ENCODE measurements at places on chromosomes 5 and 9.

DNA sequence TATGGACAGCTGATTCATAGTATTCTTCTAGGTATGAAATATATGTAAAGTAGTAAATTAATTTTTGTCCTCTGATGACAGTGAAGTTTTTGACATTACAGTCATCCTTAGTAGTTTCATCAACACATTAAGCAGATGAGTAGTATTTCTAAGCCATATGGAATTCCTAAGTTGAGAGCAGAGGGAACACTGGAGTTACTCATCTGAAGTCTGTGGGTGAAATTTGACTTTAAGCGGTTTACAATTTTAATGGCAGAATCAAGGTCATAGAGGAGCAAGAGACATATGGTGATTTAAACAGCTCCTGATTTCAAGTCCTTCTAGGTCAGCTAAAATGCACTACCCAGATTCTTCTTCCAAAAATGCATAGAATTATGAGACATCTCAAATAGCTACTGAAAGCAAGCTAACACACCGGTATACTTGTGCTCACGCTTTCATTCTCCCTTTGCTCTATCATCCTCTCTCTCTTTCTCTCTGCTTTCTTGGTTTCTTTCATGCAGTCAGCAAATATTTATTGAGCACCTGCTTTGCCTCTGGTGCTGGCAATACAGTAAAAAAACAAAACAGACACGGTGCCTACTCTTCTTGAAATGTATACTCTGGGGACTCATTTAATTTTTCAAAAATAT is 235.9 kb downstream of the FER start:
- DNase-seq: no peak

- DNase-seq: peak; percentile 15
Observed at GRCh38 chr5:163504079-163504931, 1.1 kb upstream of the MAT2B start.

- no peak for DNase-seq
Observed at GRCh38 chr9:135787776-135788575, 86.0 kb downstream of the KCNT1 start.

DNA sequence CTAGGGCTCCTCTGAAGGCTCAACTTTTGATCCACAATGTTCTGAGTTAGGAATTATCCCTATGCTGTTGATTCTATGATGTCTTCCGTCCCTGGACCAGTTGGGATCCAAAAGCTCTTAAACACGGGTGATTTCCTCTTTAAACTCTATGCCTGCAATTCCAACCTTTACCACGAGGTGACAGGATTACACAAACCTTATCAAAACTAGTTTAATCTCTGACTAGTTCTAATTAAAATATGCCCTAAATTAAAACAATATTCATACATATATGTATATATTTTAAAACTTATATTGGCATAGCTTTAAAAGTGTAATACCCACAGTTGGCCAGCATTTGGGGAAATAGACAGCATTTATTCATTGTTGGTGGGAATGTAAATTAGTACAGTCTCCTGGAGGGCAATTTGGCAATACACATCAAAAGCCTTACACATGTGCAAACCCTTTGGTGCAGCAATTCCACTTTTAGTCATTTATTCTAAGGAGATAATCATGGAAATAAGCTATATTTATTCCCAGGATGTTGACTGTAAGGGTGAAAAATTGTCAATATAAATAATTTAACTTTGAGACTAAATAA is 51.6 kb upstream of the PHYKPL start:
- no peak for DNase-seq

DNA sequence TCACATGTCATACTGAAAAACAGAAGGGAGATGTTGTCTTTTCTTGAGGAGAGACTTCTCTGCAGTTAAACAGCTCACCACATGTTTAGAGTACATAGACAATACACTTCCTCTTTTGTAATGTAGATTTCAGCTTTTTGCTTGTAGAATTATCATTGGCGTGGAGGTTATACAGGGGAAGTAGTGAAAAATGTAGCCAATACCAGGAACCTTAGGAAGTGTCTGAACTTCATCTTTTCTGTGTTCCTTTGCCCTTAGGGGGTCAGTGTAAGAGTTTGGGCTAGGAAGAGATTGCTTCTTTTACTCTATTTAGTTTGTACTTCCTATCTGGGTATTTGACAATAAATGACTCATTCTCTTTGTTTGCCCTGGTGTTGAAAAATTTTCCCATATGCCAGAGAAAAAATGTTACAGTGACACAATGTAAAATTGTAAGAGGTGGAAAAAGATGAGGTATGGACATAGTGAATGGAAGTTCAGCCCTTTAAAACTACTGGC is 21.0 kb upstream of the CDKN2B start:
- no peak for DNase-seq

DNA sequence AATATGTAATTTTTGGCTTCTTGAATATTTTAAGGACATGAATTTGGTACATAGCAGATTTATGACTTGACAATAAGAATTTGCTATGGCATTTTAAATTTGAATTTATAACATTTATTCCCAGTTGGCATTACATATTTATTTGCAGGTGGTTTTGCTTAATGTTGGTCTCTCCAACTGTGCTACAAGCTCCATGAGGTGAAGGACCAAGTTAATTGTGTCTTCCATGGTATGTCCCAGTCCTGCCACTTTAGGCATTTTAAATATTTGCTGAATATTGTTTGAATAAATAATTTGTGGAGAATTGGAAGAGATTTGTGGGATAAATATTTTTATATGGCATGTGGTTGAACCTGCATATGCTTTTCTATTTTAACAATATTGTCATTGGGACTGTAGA is 253.4 kb upstream of the RIOK2 start:
- no peak for DNase-seq

DNA sequence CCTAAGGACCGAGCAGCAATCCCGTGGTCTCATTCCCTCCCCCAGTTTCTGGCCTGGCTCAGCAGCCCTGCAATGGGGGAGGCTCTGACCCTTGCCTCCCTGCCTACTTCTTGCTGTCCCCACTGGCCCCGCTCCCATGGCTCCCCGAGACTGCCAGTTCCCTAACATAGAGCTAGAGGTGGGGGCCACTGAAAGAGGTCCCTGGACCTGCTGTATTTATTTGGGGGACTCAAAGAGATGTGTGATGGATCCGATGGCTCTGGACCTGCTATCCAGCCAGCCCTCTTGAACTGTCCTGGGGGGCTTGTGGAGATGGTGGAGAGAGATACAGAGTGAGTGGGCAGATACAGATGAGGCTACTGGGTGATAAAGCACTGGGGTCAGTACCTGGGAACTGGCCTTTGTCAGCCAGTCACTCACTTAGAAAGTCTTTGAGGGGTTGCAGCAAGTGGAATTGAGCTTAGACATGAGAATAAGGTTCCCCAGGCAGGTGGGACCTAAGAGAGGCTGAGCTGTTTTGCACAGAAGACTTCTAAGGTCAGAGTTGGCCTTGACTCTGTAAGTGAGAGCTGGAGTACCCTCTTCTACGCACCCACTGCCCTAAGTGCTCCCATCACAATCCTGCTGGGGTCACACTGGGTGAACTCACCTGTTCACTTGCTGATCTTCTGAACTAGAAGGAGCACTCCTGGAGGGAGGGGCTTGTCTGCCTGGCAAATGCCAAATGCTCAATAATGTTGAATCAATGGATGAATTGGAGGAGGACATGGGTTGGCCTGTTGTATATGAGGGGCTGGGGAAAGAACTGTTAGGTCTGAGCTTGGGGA is 42.9 kb downstream of the CXXC5 start:
- DNase-seq: no peak

GRCh38 chr5:76040806-76041205 is 42.4 kb upstream of the SV2C start:
- DNase-seq: no peak

- no peak for DNase-seq
Observed at GRCh38 chr9:12640016-12640587, 53.1 kb upstream of the TYRP1 start.

DNA sequence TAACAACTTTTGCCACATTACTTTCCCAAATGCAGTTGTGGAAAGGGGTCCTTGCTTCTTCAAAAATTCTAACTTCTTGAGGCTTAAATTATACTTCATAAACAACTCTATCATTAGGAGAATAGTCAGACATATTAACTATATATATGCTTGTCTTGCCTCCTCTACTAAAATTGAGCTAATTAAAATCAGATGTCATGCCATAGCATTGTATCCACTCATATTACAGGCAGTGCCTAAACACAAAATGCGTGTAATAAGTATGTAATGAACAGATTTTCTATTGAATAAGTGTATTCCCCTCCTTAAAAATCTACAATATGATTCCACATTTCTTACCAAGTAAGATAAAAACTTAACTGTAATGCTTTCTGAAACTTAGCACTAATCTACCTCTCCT is 204.5 kb downstream of the PLK2 start:
- DNase-seq: no peak

- DNase-seq: no peak
Observed at GRCh38 chr5:17400724-17401469, 97.1 kb upstream of the TAF11L2 start.

- DNase-seq: no peak
Observed at GRCh38 chr9:89436326-89436725, 61.6 kb downstream of the SEMA4D start.

DNA sequence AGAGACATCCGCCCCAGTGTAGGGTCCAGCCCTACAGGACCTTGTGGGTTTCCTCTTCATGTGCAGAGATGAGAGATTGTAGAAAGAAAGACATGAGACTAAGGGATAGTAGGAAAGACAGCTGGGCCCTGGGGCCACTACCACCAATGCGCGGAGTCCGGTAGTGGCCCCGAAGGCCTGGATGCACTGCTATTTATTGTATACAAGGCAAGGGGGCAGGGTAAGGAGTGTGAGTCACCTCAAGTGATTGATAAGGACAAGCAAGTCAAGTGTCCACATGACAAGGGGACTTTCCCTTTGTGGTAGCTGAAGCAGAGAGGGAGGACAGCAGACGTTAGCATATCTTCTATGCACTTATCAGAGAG is 6.2 kb upstream of the TMEM141 start:
- DNase-seq: no peak

GRCh38 chr9:84339503-84339902 is 1.1 kb downstream of the SLC28A3 start:
- DNase-seq: no peak

DNA sequence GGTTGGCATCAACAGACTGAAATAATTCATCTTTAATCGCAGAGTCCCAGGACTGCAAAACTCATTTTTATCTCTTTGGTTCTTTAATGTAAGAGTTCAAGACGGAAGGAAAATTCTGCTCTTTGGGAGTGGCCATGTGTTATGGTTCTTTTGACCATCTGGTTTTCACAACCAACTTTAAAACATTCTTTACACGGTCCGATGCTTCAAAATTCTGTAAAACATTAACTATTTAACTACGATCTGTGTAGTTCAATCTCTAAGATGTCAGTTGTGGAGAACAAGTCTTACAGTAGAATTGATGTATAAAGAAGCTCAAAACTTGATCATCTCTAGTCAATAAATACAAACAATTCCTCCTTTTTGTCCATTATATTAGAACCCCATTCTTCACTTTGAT is 83.0 kb downstream of the CMYA5 start:
- no peak for DNase-seq

- no peak for DNase-seq
Observed at GRCh38 chr9:125246261-125246667, 5.1 kb upstream of the HSPA5 start.

DNA sequence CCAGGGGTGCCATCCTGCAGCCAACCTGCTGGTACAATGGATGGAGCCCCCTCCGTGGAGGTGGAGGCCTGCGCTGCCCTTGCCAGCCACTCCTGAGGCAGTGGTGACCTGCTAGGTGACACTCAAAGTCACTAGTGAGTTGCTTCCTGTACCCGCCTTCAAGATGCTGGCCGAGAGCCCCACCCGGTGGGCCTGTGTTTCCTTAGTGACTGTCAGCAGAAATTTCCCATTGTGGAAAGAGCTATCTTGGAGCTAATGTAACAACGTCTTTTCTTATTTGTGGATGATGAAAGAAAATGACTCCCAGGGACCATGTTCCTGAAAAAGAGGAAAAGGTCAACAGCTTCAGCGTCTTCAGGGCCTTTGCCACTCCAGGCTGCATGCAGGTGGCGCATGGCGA is 117.0 kb upstream of the BOD1 start:
- DNase-seq: no peak

DNA sequence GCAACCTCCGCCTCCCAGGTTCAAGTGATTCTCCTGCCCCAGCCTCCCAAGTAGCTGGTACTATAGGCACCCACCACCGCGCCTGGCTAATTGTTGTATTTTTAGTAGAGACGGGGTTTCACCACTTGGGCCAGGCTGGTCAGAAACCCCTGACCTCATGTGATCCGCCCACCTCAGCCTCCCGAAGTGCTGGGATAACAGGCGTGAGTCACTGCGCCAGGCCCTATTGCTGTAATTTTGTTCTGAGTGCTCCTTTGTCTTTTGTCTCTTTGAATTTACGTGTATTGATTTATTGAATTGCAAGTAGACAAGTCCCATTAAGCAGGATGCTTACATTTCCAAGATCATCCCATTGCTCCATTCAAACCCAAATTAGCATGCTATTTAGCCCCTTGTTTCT is 186.7 kb downstream of the MSX2 start:
- DNase-seq: no peak

DNA sequence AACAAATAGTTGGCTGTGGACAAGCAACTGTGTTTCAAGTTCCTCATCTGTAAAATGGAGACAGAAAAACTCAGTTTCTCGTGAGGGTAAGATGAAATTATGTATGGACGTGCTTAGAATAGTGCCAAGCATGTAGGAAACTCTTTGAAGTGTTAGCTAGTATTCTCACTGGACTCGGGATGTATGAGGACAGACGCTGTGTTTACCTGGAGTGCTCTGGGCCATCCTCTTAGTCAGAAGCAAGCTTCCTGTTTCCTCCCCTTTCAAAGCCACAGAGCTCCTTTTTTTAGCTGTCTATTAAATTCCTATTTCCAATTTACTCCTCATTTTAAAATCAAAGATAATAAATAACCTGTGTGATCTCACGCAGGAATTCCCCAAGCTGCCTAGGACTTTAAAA is 23.8 kb upstream of the IQGAP2 start:
- DNase-seq: no peak

GRCh38 chr9:114061830-114062474 is 16.1 kb downstream of the AMBP start:
- DNase-seq: no peak

- no peak for DNase-seq
Observed at GRCh38 chr5:96687812-96688453, 25.8 kb downstream of the CAST start.

DNA sequence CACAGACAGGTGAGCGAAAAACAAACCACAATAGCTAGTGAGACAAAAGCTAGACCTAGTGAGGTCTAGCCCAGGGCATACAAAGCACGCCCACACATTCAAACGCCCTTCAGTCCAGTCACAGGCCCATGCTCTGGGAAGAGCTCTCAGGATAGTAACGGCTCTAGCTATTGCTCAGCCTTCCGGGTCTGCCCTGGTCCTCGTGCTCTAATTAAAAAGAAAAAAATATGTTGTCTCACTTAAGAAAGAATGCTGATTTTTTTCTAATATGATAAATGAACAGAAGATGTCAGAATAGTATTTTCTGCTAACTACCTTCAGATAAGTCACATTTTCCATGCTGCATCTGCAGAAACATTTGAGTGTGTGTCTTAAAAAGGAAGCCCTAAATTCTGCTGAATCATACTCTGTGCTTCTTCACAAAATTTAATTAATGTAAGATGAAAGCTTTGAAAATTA is 94.5 kb downstream of the PLPP1 start:
- no peak for DNase-seq

GRCh38 chr9:79007701-79008483 is 563.9 kb upstream of the TLE4 start:
- DNase-seq: no peak
